Renal pelvis (tissue), 12 donors: ENCODE measurements at places on chromosomes 2 and 18.

- DNase-seq: no peak
Measured at GRCh38 chr2:120599072-120599471, 136.6 kb upstream of the GLI2 start.

- DNase-seq: no peak
Measured at GRCh38 chr2:85243101-85244072, 84.4 kb downstream of the TGOLN2 start.

- no peak for DNase-seq
Measured at GRCh38 chr2:224069172-224069571, 30.1 kb upstream of the SERPINE2 start.

GRCh38 chr2:20231598-20232026, 6.7 kb upstream of the SDC1 start:
- DNase-seq: no peak

GRCh38 chr18:63763831-63764600, 11.2 kb upstream of the SERPINB7 start:
- no peak for DNase-seq

- no peak for DNase-seq
Measured at GRCh38 chr2:235088496-235088921, 136.7 kb downstream of the SH3BP4 start.

GRCh38 chr18:58201733-58202730, 158.0 kb downstream of the NEDD4L start:
- DNase-seq: no peak

DNA sequence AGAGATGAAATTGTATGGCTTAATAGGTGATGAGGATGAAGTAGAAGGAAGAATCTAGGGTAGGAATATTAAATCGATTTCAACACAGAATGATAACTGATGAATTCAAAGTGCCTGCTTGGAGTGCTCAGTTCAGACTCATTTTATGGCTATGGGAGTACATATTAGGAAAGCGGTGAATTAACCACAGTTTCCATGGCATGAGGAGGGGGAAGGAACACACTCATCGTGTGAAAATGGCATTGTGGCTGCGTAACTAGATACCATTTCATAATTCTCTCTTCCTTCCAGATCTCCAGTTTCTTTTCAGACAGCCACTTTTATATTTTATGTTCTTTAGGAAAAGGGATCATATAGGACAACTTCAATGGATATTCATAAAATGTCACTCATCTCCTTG, 232.3 kb upstream of the KCNJ3 start:
- DNase-seq: no peak

DNA sequence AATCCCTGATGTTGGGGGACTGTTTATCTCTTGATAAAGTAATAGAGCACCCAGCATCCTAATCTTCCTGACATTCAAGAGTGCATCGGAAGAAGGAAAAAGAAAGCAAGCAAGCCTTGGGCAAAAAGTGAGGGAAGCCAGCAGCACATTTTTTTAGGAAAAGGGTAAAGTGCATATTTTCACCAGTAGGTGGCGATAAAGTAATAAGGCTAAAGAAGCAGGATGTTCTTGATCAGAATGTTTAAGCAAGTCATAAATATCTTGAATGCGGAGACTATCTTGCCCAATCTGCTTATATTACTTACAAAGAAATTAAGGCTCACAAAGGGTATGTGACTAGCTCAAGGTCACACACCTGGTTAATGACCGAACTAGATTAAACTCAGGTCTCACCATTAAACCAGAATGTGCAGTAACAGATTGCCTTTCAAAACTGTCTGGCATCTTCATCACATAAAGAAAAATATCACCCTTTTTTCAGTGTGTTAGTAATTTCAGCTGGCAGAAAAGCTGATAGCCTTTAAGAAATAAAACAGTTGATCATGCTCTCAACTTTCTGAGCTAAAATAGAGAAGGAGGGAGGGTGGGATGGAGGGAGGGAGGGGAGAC, 83.8 kb downstream of the VIT start:
- peak; percentile 57 for DNase-seq

DNA sequence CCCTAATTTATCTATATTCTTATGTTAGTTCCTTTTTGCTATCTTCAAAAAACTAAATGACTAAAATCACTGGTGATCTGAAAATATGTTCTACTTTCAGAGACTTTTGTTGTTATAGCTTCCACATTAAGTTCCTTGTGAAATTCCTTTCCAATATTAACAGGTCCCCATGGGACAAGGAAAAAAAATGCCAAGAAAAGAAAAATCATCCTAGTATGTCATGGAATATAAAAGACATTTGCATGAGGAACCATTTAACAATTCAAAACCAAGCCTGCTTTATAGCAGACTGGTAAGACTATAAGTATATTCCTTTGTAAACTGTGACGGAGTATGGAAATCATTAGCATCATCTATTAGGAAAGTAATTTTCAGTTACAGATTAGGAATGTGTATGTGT, 48.1 kb downstream of the COBLL1 start:
- DNase-seq: no peak

- no peak for DNase-seq
Measured at GRCh38 chr2:234003972-234004617, 46.4 kb upstream of the SPP2 start.

- DNase-seq: no peak
Measured at GRCh38 chr2:10478916-10479315, 30.8 kb upstream of the ODC1 start.

GRCh38 chr2:63053889-63054602, 3.4 kb downstream of the OTX1 start:
- no peak for DNase-seq

DNA sequence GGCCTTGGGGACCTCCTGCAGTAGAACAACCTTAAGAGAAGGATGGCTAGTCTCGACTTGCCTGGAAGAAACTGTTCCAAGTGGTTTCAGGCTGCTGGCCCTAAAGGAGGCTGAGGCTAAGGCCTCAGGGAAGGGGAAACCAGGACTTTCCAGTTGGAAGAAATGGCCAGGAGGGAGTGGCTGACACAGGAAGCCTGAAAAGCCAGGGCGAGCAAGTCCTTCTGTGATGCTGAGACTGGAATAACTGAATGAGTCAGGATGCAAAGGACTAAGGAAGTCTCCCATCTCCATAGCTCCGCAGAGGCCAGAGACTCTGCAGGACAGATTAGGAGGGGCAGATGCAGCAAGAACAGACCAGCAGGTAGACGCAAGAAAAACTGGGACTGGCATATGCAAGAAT, 7.4 kb downstream of the HTRA2 start:
- DNase-seq: no peak

DNA sequence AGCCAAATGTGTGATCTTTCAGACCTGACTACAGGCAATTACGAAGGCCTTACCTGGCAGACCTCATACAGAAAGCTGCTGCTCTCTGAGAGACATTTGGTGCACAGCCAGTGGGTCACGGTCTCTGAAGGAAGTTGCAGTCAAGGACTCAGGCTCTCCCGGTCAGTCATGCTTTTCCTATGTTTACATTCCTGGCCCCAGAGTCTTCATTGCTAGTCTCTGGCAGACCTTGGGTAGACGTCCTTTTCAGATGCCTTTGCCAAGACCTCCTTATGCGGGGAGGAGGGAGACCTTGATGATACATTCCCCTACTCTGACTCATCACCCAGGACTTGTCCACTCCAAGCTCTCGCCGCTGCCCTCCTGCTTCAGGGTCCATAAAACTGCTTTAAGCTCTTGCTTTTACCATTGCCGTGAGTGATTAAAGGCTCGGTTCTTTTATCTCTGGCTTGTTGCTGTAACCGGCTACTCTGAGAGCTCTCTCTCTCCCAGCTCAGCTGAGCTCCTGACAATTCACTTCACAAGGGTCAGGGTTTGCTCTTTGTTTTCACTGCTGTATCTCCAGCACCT, 62.0 kb upstream of the SLC35F5 start:
- peak; percentile 81 for DNase-seq

- DNase-seq: peak; percentile 22
Measured at GRCh38 chr18:56563568-56563967, 74.8 kb downstream of the TXNL1 start.
